Glutamatergic neuron (in vitro differentiated cells): ENCODE measurements at places on chromosomes 2 and 18.

DNA sequence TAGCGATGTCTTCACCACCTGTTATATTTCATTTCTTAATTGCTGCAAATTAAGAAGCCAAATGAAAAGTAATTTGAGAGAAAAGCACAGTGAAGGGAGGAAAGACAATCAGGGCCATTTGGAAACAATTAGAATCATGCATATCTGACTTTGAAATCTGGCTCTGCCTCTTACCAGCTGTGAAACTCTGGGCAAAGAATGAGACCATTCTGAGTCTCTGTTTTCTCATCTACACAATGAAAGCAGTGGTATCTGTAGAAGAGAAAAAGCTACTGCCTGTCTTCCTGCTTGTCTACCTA, 334.5 kb upstream of the CYRIA start:
- DNase-seq: no peak
- H3K27me3 ChIP-seq: no peaks in the 10 kb centered on the region
- H3K4me3 ChIP-seq: no peak overlapping the region
- H3K4me1 ChIP-seq: no peaks in the 10 kb centered on the region
- no peaks in the 10 kb centered on the region for H3K36me3 ChIP-seq

DNA sequence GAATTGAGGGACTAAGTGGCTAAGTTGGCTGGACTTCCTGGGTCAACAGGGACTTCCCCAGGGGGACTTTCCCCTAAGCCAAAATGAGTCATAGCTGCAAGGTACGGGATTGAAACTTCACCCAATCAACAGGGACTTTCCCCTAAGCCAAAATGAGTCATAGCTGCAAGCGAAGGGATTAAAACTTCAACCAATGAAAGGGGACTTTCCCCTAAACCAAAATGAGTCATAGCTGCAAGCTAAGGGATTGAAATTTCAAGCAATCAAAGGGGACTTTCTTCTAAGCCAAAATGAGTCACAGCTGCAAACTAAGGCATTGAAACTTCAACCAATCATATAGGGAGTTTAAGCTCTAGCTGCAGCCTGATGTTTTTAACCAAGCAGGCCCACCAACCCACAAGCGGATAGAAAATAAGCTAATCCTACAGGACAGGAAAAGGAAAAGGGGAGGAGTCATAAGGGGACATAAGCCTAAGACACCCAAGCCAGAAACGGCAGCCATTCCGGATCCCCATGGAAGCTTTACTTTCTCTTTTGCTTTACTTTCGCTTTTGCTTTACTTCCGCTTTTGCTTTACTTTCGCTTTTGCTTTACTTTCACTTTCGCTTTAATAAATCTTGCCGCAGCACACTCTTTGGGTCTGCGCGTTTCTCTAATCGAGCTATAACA, 1375.4 kb upstream of the CELF4 start:
- no peak for DNase-seq
- H3K4me3 ChIP-seq: no peak overlapping the region
- H3K4me1 ChIP-seq: no peaks in the 10 kb centered on the region
- H3K27me3 ChIP-seq: no peaks in the 10 kb centered on the region
- no peak overlapping the region for H3K27ac ChIP-seq

GRCh38 chr2:69811018-69811417, 18.4 kb upstream of the GMCL1 start:
- H3K4me3 ChIP-seq: no peak overlapping the region
- H3K4me1 ChIP-seq: no peaks in the 10 kb centered on the region
- H3K36me3 ChIP-seq: no peaks in the 10 kb centered on the region
- no peak overlapping the region for H3K27ac ChIP-seq

GRCh38 chr18:75247611-75248421, 37.2 kb downstream of the TSHZ1 start:
- H3K36me3 ChIP-seq: peaks cover 5% of the 10 kb centered on the region
- no peak overlapping the region for H3K4me3 ChIP-seq
- no peak overlapping the region for H3K27ac ChIP-seq

DNA sequence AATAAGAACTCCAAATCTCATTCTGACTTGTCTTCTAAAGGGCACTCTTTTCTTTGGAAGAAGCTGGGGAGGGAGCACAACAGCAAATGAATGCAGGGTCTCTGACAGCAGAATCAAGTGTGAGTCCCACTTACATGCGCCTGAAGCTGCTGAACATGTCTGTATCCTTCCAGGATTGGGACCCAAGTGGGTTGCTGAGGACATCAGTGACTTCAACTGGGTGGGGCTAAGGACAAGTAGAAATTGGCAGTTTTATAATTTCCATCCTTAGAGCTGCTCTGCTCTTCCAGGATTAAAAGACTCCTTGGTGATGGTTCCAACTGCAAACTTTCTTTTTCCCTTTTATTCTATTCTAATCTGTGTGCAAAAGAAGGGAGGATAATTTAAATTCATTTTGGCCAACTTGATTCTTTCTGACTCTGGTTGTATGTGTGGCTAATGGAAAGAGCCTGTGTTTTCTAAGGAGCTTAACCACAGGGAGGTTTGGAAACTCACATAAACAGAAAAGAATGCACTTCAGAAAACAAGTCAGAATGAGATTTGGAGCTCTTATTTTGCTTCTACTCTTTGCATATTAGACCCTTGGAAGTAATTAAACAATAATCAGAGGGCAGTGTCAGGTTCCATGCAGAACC, 20.6 kb downstream of the ANTXR1 start:
- no peak overlapping the region for H3K27ac ChIP-seq
- no peak for DNase-seq
- H3K4me1 ChIP-seq: peaks cover 12% of the 10 kb centered on the region
- H3K4me3 ChIP-seq: no peak overlapping the region

GRCh38 chr2:181231886-181232621, 225.1 kb upstream of the ITGA4 start:
- DNase-seq: no peak
- H3K4me1 ChIP-seq: peaks cover 38% of the 10 kb centered on the region
- H3K27ac ChIP-seq: peak overlapping the region; percentile 83

GRCh38 chr2:43430489-43430888, 165.3 kb downstream of the THADA start:
- H3K27me3 ChIP-seq: no peaks in the 10 kb centered on the region
- DNase-seq: no peak
- H3K27ac ChIP-seq: no peak overlapping the region

GRCh38 chr2:99648178-99648844, 158.5 kb upstream of the REV1 start:
- H3K27ac ChIP-seq: no peak overlapping the region
- no peak for DNase-seq
- peaks cover 9% of the 10 kb centered on the region for H3K4me1 ChIP-seq
- peaks cover 7% of the 10 kb centered on the region for H3K27me3 ChIP-seq

DNA sequence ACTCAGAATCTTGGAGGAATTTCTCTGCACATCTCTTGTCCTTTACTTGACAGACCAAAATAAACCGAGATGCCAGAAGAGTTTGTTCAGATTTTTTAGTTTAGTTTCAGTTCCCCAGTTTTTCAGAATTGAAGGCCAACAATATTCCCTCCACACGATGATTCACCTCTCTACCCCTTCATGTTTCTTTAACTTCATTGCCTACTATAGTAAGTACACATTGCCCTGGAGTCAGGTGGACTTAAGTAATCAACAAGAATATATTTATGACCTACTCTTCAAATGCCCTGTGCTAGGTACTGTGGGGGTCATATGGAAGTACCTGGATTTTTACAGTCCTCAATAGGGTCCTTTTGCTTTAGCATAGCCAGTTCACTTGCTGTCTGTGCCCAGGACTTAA, 79.6 kb upstream of the CTLA4 start:
- DNase-seq: no peak
- no peak overlapping the region for H3K27ac ChIP-seq
- peaks cover 2% of the 10 kb centered on the region for H3K4me1 ChIP-seq

DNA sequence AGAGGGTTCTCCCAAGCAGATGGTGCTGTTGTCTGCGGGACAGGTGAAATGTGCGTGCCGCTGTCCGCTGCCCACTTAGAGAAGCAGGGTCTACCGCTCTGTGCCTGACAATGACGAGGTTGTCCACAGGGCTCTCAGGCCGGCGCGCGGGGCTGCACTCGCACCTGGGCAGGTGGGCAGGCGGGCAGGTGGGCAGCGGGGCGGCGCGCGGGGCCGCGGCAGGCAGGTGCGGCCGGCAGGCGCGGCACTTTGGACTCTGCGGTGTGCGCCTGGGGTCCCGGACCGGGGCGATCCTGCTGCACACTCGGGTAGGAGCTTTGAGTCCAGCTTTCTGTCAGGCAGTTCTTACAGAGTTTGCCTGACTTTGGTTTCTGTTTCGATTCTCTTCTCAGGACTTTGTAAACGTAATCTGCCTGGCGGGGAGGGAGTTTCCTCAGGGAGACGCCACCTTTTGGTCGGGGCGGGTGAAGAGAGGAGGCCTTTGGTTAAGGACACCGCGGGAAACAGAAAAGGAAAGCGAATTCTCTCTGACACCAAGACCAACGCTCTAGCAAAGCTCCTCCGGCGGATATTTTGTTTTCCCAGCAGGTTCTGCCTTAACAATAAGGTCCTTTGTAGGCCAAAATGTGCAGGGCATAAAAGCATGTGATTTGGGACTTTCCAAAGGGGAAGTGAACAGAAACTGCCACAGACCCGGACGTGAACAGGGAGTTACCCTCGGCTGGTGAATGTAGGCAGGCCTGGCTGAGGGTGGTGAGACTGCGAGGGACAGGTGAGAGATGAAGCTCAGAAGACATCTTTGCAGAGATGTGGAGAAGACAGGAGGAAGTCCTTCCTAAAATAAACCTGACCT, at the start of gene IFIH1:
Gene IFIH1, minus strand, starts transcription at position 357 of the 853 bp plus-strand sequence. CDS start 377 bp downstream, outside the sequence.
- no peaks in the 10 kb centered on the region for H3K36me3 ChIP-seq
- H3K4me1 ChIP-seq: peaks cover 6% of the 10 kb centered on the region
- no peak within 1 kb of the TSS for H3K27ac ChIP-seq
- H3K27me3 ChIP-seq: no peaks in the 10 kb centered on the region
- DNase-seq: no peak

DNA sequence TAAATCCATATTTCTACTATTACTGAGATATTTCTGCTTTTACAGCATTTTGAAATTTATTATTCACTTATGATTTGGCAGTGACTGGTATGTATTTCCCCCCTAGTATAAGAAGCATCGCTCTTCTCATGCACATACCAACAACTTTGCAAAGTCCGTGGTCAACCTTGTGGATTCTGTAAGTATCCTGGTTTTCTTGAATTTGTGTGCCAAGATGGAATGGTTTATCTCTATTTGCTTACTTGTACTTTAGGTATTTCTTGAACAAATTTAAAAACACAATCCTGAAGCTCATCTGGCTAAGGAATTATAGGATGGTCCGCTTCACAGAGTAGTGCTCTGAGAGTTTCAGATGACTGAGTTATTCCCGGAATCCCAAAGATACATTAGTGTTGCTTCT, 85.0 kb upstream of the FAM237A start:
- H3K4me3 ChIP-seq: no peak overlapping the region
- DNase-seq: no peak
- H3K27ac ChIP-seq: no peak overlapping the region

GRCh38 chr2:170030040-170030439, 147.9 kb upstream of the MYO3B start:
- no peak for DNase-seq
- H3K36me3 ChIP-seq: peaks cover 16% of the 10 kb centered on the region
- H3K4me3 ChIP-seq: no peak overlapping the region
- H3K27ac ChIP-seq: no peak overlapping the region
- no peaks in the 10 kb centered on the region for H3K4me1 ChIP-seq

DNA sequence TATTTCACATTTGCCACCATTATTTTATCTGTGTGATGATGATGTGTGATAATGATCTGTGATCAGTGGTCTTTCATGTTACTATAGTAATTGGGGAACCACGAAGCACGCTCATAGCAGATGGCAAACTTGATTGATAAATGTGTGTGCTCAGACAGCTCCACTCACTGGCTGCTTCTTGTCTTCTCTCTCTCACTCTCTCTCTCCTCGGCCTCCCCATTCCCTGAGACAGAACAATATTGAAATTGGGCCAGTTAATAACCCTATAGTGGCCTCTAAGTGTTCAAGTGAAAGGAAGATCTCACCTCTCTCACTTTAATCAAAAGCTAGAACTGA, 60.7 kb upstream of the RAPGEF4 start:
- H3K4me1 ChIP-seq: no peaks in the 10 kb centered on the region
- H3K27ac ChIP-seq: no peak overlapping the region
- H3K27me3 ChIP-seq: no peaks in the 10 kb centered on the region

DNA sequence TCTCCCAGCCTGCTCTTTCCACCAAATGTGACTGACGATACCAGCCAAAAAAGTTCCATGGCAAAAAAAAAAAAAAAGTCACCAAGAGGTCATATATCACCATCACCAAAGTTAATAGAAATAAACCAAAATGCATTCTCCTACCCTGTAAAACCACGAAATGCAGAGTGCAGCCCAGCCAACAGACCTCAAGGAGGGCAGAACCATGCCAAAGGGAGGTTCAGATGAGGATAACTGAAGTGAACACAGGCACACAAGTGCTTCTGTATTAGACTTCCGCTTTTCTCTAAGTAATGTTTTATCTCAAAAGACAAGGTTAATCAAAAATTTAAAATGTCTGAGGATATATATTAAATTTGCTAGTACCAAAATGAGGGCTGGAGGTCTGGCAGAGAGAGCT, 5.5 kb downstream of the SERPINE2 start:
- peaks cover 5% of the 10 kb centered on the region for H3K4me1 ChIP-seq
- no peak overlapping the region for H3K27ac ChIP-seq
- no peak overlapping the region for H3K4me3 ChIP-seq
- DNase-seq: no peak
- no peaks in the 10 kb centered on the region for H3K36me3 ChIP-seq
- peaks cover 6% of the 10 kb centered on the region for H3K27me3 ChIP-seq

- no peak for DNase-seq
- peaks cover 17% of the 10 kb centered on the region for H3K4me1 ChIP-seq
These were observed 51.0 kb upstream of the BOD1L2 start for GRCh38 chr18:57095884-57096283.

- DNase-seq: no peak
- no peak overlapping the region for H3K4me3 ChIP-seq
- H3K27ac ChIP-seq: no peak overlapping the region
- no peaks in the 10 kb centered on the region for H3K4me1 ChIP-seq
- H3K27me3 ChIP-seq: no peaks in the 10 kb centered on the region
These were observed 918.5 kb downstream of the CBLN2 start for GRCh38 chr18:71625556-71626090.

DNA sequence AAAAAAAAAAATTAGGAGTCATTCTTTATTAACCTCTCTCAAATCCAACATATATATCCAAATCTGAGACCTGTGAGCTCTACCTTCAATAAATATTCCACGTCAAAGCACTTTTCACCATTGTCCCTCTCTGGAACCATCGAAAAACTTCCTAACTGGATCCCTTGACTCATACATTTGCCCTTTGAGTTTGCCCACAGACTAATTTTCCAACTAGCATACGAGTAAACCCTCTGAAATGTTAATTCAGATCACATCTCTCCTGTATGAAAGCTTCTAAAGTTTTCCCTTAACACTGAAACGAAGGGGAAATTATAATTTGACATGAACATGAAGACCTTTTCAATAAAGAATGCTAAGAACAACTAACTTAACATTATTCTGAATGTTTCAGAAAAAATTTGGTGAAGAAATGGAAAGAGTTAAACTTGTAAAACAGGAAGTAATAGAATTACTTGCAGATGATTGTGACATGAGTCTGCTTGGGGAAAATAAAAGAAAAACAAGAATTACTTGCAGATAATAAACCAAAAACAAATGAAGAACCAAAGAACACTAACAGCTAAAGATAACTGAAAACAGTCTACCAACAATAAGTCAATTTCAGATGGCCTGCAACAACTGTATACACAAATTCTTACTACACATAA, 110.6 kb downstream of the C2orf74 start:
- H3K36me3 ChIP-seq: no peaks in the 10 kb centered on the region
- no peak overlapping the region for H3K4me3 ChIP-seq
- peaks cover 2% of the 10 kb centered on the region for H3K27me3 ChIP-seq
- H3K27ac ChIP-seq: no peak overlapping the region

- no peak overlapping the region for H3K4me3 ChIP-seq
- H3K36me3 ChIP-seq: peaks cover 4% of the 10 kb centered on the region
- H3K27me3 ChIP-seq: peaks cover 2% of the 10 kb centered on the region
These were observed 289.9 kb upstream of the RBMS1 start for GRCh38 chr2:160783474-160783873.
